Left cardiac atrium (tissue), 4 donors: ENCODE measurements at places on chromosomes 6 and 20. TPM values are rescaled to one million over a fixed set of nuclear protein-coding genes. Genes with fewer than 3 reads are reported as not detected.

Gene MANEA
- 10.2 TPM for total RNA-seq

Gene GPLD1
- total RNA-seq, result 1.9 TPM

Gene LY6G6F
- not detected for total RNA-seq

Gene CST4
- not detected for total RNA-seq

Gene GHRH
- 4.2 TPM for total RNA-seq

Gene HDGFL1
- not detected for total RNA-seq

Gene NKAPL
- total RNA-seq, result 5.4 TPM

Gene SNAP25
- 0.97 TPM for total RNA-seq

Gene CD24
- total RNA-seq, result 0.47 TPM

Gene VGLL2
- total RNA-seq, result 0.26 TPM

Gene FILIP1
- total RNA-seq, result 86.3 TPM

Gene HCRTR2
- not detected for total RNA-seq

Gene GRIK2
- total RNA-seq, result 12.6 TPM

Gene IL17F
- total RNA-seq, result not detected

DNA sequence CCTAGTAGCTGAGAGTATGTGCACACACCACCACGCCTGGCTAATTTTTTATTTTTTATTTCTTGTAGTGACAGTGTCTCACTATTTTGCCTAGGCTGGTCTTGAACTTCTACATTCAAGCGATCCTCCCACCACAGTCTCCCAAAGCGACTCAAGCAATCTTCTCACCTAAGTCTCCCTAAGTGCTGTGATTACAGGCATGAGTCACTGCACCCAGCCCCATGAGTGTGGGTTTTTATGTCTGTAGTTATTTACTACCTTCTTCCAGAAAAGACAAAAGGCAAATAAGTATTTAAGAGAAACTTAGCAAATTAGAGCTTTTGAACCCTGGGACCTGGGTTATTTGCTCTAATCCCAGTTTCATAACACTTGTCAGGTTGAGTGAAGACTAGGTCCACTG is 92.3 kb upstream of the HCRTR2 start:
- DNase-seq, result no peak

- no peak for DNase-seq
Measured at GRCh38 chr6:97470322-97470721, 187.3 kb upstream of the MMS22L start.

DNA sequence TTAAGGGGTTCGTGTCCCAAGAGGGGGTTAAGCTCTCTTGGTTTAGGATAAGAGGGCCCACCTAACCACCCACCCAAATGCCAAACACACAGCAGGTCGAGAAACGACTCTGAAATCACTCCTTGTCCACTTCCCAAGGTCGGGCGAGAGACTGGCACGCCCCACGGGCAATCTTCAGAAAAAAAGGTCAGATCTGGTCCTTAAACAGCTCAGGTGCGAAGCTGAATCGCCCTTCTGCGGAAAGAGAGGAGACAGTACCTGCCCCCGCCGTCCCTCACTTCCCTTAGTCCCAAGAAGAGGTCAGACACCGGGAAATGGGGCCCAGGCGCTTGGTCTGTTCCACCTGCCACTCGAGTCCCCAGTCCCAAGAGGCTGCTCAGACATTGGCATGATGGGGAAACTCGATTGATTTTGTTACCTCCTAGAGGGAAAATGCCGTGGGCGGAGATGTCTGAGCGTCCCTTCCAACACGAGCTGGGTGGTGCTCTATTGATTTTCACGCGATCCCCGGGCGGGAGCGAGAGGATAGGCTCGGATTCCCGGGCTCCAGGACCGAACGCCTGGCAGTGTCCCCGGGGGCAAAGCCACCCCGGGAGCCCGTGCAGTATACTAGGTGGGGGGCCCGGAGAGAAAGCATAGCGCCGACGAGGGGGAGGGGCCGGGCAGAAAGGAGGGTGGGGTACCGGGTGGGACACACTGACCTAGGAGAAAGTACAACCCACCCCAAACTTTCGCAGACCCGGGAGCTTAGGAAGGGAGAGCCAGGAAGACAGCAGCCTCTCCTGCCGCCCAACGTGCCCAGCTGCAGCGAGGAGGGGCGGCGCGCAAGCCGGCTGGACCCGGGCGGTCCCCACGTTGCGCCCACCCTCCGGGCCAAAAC is 1.1 kb upstream of the SAMD5 start:
- peak; percentile 25 for DNase-seq

GRCh38 chr6:52162940-52163908 is 23.0 kb upstream of the IL17A start:
- no peak for DNase-seq

DNA sequence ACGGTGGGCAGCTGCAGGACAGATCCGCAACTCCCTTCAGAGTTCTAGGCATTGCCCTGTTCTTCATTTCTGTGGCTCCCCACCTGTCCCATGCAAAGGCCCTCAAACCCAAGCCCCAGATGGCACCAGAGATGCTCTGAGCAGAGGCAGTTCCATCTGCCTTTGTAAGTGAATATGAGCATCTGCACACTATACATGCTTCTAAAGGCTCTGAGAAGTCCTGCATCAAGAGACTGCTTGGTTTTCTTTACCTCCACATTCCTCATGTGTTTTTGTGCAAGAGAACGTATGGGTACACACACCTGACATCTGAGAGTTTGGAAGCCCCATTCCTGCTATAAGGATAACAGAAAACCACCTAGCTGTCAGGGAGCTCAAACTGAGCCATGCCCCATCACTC is 14.4 kb upstream of the CST7 start:
- DNase-seq, result no peak

DNA sequence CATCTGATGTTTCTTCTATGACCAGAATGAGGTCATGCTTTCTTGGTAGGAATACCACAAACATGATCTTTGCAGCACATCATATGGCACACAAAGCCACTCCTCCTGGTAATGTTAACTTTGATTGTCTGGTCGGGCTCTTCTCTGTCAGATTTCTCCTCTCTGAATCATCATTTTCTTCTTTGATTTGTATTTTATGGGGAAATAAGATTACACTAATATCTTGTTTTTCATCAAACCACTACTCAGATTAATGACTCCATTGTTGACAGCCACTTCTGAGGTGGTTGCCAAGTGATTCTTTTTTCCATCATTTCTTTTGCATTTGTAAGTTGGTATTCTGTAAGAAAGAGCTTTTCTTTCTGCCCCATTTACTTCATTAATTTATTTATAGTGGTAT is 29.5 kb downstream of the TRMT11 start:
- DNase-seq, result no peak

DNA sequence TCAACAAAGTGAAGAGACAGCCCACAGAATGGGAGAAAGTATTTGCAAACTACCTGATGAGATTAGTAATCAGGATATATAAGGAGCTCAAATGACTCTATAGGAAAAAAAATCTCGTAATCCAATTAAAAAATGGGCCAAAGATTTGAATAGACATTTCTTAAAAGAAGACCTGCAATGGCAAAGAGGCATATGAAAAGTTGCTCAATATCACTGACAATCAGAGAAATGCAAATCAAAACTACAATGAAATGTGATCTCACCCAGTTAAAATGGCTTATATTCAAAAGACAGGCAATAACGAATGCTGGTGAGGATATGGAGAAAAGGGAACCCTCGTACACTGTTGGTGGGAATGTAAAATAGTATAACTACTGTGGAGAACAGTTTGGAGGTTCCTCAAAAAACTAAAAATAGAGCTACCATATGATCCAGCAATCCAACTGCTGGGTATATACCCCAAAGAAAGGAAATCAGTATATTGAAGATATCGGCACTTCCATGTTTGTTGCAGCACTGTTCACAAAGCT is 65.0 kb downstream of the TOX2 start:
- no peak for DNase-seq

DNA sequence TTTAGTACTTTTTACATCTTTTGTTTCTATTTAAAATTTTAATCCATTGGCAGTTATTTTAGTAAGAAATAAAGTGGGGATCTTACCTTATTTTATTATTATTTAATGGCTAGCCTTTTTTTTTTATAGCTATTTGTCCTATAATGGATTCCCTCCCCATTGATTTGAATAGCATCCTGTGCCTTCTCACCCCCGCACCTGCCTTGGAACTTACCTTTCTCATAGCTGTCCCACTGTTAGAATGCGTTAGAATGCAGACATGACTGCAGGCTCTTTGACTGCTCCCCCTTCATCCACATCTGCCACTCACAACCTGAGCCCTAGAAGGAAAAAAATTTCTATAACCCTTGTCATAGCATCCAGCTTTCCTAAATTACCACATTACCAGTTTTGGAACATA is 9.1 kb downstream of the PKIB start:
- DNase-seq, result no peak

GRCh38 chr6:92977018-92977417 is 442.3 kb downstream of the EPHA7 start:
- DNase-seq, result no peak

- DNase-seq, result peak; percentile 86
Measured at GRCh38 chr20:23622839-23623343, 14.9 kb downstream of the CST3 start.

GRCh38 chr6:163001330-163001729 is 273.6 kb downstream of the PACRG start:
- no peak for DNase-seq

DNA sequence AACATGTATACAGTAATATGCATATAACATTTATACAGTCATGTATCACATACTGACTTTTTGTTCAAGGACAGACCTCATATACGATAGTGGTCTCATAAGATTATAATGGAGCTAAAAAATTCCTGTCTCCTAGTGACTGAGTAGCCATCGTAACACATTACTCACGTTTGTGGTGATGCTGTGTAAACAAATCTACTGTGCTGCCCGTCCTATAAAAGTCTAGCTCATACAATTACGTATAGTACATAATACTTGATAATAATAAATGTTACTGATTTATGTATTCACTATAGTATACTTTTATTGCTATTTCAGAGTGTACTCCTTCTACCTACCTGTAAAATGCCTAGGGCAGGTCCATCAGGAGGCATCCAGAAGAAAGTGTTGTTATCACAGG is 17.4 kb downstream of the SERAC1 start:
- no peak for DNase-seq

GRCh38 chr6:41593406-41593805 is 44.9 kb upstream of the MDFI start:
- no peak for DNase-seq

DNA sequence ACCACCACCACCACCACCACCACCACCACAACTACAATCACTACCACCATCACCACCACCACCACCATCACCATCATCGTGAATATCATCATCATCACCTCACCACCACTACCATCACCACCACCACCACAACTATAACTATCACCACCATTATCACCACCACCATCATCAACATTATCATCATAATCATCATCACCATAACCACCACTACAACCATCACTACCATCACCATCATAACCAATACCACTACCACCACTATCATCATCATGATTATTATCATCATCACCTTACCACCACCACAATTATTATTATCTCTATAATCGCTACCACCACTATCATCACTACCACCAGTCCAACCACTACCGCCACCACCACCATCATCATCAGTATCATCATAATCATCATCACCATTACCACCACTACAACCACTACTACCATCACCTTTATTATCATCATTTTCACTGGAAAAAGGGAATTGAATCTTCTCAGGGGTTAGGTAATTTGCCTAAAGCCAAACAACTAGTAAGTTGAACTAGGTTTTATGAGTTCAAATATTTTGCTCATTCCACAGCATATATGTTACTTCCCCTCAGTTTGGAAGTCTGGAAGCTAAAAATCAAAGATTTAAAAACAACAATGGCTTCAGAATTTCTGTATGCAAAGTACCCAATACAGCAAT is 8.3 kb downstream of the RIPOR2 start:
- no peak for DNase-seq

GRCh38 chr6:109143191-109143590 is 47.9 kb downstream of the CEP57L1 start:
- DNase-seq, result no peak

GRCh38 chr6:129866256-129866655 is 5.1 kb upstream of the TMEM244 start:
- no peak for DNase-seq

DNA sequence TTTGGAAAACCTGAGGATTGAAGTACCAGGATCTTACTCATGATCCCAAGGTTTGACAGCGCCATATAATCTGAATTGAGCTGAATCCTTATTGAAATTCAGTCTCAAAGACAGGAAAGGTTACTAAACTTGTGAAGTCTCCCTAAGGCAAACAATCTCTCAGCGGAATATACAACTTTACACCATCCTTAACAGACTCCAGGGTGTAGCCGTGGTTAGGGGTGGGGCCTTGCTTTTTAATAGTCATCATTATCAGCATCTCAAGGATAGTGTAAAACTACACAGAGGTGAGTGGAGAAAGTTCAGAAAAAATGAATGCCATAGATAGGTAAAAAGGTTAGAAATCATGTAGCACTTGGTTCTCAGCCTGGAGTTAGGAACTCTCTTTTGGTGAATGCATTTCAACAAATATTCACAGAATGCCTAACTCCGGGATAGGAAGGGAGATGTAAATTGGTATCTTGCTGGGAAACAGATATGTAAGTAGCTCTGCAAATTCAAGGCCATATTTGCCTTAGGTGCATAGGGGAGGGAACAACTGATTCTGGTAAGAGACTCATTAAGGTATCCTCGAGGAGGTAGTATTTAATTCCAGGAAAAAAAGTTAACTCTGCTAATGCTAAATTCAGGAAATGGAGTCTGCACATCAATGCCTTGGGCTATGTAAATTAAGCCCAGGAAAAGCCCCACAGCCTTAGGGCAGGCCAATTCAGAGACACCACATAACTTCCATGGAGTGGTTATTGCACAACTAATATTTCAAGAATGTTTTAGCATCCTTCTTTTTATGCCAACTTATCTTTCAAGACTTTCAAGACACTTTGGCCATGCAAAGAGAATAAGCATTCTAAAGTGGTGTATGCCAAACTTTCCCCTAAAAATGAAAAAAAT is 61.6 kb downstream of the SNAP25 start:
- no peak for DNase-seq

DNA sequence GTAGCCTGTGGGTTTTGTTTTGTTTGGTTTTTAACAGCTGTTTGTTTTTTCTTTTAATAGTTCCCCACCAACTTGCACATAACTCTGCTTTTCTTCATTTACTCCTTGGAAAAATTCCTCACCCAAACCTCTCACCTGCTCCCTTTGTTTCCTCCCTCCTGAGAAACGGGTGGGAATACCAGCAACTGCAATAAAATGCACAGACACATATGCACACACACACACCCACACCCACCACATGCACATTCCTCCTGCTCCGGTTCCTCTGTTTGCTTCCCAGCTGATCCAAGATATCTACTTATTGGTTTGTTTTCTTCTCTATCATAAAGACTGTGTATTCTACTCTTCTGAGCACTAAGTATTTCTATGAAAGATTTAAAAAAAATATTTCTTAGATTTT is 161.1 kb upstream of the EPHA7 start:
- DNase-seq, result no peak

DNA sequence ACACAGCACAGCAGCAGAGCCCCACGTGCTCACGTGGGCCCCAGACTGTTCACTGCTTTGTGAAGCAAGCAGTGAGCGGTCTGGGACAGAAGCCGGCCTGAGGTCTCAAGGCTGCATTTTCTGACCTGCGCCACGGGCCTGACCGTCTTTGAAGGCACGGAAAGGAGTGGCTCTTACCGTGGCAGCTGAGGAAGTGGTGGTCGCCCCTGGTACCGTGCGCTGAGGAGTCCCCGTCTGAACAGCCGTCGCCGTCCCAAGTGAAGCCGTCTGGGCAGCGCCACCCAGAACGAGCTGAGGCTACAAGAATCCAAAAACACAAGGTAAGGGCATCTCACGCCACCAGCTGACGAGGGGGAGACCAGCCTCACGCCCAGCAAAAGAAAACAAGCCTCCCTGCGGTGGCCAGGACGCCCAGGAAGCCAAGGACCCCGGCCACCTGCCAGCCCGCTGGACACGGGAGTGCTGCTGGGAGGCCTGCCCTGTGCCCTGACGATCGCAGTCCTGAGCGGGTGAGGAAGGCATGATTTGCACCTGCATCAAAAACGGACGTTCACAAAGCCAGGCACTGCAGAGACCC is 55.7 kb downstream of the TAF4 start:
- no peak for DNase-seq
